ENCODE measurements at places on chromosomes 11 and 22.
A peak's percentile ranks its signal among the peaks of the same experiment; 100 is the strongest.

GRCh38 chr22:29702000-29702930, 17.5 kb upstream of the CABP7 start:
- no peak for DNase-seq

- no peak for DNase-seq
Observed at GRCh38 chr11:84322211-84322610, 1036.0 kb upstream of the CCDC90B start.

DNA sequence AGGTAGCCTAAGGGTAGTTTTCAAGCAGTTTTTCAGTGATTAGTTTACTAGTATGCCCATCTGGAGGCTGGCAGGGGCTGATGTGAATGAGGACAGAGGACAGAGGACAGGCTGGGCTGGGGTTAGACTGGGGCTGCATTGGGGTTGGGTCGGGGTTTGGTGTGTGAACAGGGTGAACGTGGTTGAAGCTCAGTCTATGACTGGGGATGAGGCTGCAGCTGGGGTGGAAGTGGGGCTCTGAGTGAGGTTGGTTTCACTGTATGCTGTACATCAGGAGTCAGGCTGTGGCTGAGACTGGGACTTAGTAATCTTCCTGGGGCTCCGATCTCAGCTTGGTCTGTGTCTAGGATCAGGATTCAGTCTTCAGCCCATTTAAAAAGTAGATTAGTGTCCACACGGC, 451 bp downstream of the OR51E1 start:
- no peak for DNase-seq

GRCh38 chr22:44825310-44826150, 73.2 kb downstream of the ARHGAP8 start:
- DNase-seq, result no peak

DNA sequence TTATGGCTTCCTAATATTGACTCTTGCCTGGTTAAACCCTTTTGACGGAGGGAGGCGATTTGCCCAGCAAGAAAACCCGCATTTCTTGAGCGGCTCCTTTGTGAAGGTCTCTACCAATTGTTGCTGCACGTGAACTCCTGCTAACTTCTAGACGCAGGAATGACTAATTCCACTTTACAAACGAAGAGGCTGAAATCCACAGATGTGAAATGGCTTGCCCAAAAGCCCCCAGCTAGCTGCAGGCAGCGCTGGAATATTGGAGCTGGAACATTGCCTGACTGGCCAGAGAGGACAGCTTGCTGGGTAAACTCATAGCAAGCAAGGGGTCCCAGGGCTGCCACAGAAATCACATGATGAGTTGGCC, 542 bp downstream of the GCAT start:
- no peak for DNase-seq

DNA sequence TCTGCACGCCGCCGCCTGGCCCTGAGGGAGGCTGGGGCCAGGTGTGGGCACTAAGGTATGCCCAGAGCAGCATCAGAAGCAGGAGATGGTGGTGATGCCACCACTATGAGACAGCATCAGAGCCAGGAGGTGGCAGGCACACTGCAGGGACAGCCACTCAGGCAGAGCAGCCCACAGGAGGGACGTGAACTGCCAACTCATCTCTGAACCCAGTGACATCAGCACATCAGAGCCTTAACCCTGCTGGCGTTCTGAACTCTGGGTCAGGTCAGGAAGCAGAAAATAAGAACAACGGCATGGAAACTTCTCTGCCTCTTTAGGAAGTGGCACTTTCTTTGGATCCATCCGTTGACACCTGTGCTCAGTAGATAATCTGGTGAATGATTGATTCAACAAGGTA, 14.7 kb upstream of the IFT27 start:
- DNase-seq, result no peak

GRCh38 chr22:27726686-27727449, 74.7 kb downstream of the MN1 start:
- DNase-seq, result no peak

- no peak for DNase-seq
Observed at GRCh38 chr22:39179841-39180335, 27.4 kb upstream of the CBX7 start.

GRCh38 chr22:43474161-43475101, 62.6 kb downstream of the MPPED1 start:
- no peak for DNase-seq

DNA sequence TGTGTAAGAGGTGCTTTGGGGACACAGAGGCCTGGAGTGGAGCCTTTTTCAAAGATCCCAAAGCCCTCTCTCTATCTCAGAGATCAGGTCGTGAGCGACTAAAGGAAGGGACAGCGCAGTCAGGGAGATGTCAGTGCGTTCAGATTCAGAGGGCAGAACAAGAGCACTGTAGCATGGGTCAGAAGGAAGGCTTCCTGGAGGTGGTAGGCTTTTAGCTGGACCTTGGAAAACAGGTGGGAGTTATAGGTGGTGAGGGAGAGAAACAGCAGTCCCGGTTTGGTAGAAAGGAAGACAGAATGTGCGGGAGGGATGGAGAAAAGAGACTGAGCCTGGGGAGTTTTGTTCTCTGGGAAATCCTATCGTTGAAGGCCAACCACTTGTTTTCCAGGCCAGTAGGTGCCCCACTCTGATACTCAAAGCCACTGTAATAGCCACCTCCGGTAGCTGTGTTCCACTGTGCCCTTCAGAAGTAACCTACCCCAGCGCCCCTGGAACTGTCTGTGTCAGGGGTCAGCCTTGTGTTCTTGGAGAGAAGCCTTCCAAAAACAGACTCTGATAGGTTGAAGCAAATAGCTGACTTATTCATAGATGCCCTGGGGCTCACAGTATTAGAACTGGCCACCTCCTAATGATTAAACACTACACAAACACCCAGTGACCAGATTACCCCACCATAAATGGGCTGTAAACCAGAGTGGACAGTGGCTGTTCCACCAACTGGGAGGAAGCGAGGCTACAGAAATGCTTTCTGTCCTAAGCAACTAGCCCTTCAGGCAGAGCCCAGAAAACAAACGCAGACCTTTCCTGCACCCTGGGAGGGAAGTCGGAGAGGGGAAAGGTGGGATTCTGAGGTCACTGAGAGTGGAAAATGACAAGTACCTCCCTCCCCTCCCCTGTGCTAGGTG, 157.7 kb downstream of the DBX1 start:
- DNase-seq, result no peak

GRCh38 chr22:29883045-29883774, at the start of gene MTMR3:
Gene MTMR3, plus strand, starts transcription at chr22:29883174. Its CDS starts 87,886 bp downstream, at chr22:29971060.
- peak; percentile 51 for DNase-seq

- DNase-seq, result no peak
Observed at GRCh38 chr11:126739499-126740145, 260.9 kb downstream of the KIRREL3 start.

DNA sequence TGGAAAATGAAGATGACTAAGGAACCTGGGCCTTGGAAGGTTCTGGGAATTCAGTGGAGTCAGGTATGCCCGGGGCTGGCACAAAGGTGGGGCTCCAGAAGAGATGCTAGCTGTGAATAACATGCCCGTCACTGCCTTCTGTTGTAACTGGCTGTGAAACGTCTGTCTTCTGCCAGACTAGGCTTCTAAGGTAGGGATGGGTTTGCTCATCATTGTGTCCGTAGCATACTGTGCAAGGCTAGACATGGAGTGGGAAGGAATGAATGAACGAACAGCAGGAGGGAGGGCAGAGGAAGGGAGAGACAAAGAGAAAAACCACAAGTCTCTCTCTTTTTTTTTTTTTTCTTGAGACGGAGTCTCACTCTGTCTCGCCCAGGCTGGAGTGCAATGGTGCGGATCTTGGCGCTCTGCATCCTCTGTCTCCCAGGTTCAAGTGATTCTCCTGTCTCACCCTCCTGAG, 327.4 kb downstream of the MN1 start:
- DNase-seq, result peak; percentile 51

DNA sequence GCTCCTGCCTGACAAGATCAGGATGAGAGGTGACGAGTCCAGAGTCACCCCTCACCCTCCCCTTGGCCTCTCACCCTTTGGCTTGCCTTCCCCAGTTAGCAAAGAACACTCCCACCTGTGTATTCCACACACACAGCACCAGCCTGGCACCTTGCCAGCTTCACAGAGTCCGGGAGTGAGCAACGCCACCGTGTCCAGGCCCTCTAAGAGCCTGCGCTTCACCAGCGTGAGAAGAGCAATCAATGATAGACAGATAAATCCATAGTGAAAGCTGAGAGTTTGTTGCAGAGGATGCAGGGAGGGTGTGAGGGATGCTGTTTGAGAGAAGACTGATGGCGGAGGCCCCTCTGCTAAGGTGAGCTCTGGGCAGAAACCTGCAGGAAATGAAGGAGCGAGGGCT, 404.5 kb downstream of the LARGE1 start:
- DNase-seq, result no peak

DNA sequence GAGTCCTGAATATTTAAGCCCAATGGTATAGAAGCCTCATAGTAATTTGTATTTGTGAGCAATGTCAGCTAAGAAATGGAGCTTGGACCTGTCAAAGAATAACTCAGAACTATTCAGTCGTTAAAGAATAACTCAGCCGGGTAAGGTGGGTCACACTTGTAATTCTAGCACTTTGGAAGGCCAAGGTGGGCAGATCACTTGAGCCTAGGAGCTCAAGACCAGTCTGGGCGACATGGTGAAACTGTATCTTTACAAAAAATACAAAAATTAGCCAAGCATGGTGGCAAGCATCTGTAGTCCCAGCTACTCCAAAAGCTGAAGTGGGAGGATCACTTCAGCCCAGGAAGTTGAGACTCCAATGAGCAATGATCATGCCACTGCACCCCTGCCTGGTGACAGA, 1526.5 kb downstream of the LRRC4C start:
- DNase-seq, result no peak

DNA sequence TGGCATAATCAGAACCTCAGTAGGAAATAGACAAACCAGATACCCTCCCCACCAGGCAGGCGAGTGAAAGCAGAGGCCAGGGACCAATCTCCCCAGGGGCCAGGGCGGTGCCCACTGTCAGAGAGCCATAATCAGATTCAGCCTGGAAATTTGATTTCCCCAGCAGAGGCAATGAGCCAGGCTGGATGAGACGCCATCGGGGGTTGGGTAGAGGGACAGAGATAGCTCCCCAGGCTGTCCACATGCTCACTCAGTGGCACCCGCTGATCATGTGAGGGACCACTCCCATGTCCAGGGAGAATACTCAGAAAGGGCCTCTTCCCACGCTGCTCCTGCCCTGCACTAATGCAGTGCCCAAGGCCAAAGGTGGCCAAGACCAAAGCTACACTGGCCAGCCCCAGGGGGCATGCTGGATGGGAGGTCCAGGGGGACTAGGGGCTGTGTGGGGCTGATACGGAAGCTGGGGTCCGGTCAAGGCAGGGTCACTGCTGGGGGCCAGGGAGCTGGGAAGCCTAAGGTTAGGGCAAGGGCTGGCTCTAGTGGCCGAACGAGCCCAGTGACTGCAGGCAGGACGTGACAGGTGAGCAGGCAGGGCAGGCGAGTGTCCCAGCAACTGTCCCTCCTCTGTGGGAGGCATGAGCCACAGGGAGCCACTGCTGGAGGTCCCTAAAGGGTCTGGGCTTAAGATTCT, 19.8 kb downstream of the ARVCF start:
- DNase-seq, result no peak

DNA sequence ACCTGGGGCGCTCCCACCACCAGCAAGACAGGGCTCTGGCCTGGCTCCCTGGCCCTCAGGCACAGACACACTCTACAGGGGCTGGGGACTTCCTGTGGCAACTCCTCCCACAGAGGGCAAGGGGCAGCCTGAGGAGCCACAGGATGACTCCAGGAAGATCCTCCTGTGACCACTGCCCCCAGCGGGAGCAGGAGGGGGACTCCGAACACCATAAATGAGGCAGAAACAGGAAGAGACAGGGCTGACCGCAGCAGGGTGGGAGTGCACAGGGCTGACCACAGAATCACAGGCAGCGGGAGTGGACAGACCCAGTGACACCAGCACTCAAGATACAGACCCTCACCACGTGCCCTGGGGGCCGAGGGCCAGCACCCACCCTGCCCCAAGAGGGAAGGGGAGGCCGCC, 10.8 kb downstream of the ARAP1 start:
- DNase-seq, result no peak

GRCh38 chr22:37343348-37343747, 61.0 kb downstream of the CYTH4 start:
- DNase-seq, result no peak

DNA sequence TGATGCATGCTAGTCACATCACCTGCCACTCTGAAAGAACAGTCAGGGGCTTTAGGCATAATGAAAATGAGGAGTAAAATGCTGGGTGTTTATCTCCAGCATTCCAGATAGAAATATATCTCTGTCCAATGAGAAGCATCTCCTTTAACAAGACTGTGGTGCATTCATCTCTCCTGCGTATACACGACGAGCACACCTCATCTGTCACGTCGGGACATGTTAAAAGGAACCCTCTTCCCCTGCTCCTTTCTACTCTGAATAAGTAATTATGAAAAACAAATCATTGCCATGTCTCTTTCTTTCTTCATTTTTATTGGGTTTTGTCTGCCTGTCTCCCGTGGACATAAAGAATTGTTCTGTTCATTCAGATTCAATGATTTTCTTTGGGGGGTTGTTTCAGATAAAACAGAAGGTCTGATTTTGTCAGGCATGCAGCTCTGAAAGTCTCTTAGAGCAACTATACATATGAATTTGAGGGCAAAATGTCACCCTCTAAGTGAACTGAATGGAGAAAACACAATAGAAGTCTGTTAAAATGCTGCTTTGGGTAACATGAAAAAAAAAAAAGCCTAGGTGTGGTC, 195.0 kb downstream of the MAML2 start:
- no peak for DNase-seq

DNA sequence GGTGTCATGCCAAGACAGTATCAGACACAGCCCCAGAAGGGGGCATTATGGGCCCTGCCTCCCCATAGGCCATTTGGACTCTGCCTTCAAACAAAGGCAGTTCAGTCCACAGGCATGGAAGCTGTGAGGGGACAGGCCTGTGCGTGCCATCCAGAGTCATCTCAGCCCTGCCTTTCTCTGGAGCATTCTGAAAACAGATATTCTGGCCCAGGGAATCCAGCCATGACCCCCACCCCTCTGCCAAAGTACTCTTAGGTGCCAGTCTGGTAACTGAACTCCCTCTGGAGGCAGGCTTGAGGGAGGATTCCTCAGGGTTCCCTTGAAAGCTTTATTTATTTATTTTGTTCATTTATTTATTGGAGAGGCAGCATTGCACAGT, 14.6 kb downstream of the IL10RA start:
- DNase-seq, result no peak

GRCh38 chr22:46806794-46807193, 44.3 kb downstream of the TBC1D22A start:
- DNase-seq, result no peak

- no peak for DNase-seq
Observed at GRCh38 chr11:73939096-73939495, 11.7 kb upstream of the DNAJB13 start.

DNA sequence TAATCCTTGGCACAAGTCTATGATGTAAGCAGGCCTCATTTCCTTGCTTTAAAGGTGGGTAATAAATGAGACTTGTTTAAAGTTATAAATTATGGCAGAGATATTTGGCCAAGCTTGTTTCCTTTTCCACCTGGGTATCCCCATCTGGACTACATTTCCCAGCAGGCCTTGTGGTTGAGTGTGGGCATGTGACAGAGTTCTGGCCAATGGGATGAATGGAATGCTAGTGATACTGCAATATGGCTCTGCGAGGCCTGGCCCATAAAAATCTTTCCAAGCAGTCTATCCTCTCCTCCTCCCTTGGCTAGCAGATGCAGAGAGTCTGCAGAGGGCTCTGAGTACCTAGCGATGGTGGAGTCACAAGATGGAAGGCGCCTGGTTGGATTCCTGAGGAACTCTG, 102.5 kb downstream of the TIMP3 start:
- DNase-seq, result no peak

All from non-pigmented ciliary epithelial cell (primary cell).